ENCODE measurements at places on chromosomes 7 and 10.

- no peak for DNase-seq
Observed at GRCh38 chr7:13920053-13920697, 69.3 kb downstream of the ETV1 start.

DNA sequence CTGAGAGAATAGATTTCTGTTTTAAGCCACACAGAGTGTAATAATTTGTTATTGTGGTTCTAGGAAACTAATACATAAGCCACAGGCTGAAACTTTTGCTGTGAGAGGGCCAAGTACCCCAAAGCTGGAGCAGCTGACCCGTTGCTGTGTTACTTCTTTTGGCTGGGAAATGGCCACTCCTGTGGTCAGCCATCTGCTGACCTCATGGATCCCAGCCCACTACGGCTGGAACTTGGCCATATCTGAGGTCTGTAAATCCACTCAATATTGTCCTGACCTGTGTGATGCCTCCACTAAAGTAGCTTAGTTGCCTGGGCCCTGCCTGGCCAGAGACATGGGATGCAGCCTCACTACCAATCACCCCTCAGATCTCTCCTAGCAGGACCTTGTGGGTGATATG lies 17.4 kb upstream of the LOXL4 start:
- no peak for DNase-seq

DNA sequence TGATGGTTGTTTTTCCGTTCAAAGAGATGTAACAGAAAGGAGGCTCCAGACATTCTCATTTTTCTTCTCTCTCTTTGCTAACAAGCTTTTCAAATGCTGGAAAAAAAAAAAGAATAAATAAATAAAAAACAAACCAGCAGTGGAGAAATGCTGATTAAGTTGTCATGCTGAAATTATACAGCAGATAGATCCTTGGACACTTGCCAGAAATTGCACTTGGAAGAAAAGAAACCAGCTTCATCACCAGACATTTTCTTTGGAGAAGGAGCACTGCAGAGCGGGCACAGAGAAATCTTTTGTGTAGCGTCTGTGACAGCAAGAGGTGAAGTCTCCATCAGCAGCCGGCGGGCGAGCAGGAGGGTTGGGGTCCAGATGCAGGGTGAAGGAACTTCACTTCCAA lies 55.8 kb downstream of the CLRN3 start:
- no peak for DNase-seq

DNA sequence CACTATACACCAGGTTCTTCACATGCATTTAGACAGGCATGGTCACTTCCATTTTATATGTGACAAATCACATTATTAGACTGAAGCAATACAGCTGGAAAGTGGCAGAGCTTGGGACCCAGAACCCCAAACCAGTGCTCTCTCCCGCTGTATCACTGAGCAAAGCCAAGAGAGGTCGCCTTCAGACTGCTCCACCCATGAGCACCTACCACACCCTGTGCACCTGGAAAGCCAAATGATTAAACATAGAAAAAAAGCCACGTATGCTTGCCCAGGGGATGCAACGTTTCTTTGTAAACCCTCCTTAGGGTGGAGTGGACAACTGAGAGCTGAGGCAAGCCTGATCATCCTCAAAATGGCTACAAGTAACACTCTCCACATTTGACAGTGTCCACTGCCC lies 72.5 kb downstream of the CCDC6 start:
- DNase-seq = no peak

GRCh38 chr10:118983263-118983662 lies 46.3 kb upstream of the NANOS1 start:
- DNase-seq = no peak
